ENCODE measurements at places on chromosomes 11 and 22.

DNA sequence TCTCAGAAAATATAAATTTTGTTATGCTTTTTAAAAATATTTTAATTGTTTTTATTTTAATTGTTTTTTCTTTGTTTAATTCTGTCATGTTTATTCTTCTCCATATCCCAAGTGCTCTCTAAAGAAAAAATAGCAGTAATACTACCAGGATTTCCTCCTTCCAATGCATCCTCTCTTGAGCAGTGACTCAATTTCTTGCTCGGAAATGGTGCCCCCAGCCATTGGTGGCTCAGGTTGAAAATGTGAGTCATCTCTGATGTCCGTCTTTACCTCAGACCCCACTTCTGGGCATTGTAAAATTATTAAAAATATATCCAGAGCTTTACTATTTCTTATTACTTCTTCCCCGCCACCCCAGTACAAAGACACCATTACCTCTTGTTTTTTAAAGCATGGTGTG lies 898.5 kb downstream of the METTL15 start:
- no peak for DNase-seq

GRCh38 chr22:35023692-35024363 lies 42.1 kb upstream of the ISX start:
- DNase-seq, result peak; percentile 17

DNA sequence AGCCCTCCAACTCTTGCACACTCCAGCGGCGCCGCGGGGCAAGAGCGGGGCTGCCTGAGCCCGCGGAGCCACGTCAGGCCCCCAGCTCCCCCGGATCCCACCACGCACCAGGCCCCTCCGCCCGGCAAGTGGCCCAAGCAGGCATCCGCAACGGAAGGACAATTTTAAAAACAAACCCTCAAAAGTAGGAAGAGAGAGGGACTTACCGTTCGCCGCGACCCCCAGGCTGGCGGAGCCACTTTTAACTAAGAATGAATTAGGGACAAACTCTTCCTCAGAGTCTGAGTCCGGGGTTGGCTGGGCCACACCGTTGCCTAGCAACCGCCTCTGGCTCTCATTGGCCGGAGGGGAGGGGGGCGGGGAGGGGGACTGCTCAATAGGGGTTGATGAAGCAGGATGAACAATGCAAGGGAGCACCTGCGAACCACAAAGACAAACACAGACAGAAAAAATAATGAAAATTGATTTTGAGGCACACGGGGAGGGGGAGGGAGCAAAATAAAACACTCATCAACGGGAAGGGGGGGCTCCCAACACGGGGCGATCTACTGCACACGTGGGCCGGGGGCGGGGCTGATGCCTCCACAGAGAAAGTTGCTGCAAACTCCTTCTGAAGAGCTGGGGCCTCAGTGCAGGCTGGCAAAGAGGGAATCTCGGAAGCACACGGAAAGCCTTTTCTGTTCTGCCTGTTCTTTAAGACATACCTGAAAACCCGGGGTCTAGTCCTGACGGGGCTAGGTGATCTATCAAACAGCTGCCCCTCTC lies 387.5 kb upstream of the NARS2 start:
- peak; percentile 23 for DNase-seq

DNA sequence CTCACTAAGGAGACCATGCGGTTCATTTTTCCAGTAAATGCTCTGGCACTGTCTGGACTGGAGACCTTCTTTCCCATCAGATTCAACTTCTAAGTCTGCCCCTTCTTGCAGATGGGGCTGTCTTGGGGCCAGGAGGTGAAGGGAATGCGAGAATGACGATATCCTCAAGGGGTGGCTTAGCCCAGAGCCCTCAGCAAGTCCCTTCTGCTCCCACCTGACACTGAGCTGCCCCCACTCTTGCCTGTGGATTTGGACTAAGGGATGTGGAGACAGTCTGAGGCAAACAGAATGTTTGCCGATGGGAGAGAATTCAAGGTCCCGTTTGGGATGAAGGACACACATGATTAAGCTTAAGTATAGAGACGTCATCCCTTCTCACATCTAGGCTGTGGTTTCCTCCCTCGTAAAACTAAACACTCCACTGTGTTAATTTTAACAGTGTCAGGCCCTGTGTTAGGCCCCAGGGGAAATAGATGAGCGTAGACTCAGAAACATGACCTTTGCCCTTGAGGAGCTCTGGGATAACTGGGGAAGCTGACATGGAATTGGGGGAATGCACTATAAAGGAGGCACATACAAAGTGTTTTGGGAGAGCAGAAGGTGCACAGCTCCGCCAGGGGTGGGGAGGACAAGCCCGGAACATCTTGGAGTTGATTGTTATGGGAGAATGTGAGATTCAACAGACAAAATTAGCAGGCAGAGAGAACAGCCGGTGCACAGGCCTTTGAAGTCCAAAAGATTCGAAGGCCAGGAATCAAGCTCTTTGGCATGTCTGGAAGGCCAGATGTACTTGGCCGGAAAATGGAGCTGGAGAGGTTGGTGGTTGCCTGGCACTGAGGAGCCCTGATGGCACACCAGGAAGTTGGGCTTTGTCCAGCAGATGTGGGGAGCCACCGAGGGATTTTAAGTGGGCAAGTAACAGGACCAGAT lies 71.6 kb downstream of the ST3GAL4 start:
- peak; percentile 37 for DNase-seq

DNA sequence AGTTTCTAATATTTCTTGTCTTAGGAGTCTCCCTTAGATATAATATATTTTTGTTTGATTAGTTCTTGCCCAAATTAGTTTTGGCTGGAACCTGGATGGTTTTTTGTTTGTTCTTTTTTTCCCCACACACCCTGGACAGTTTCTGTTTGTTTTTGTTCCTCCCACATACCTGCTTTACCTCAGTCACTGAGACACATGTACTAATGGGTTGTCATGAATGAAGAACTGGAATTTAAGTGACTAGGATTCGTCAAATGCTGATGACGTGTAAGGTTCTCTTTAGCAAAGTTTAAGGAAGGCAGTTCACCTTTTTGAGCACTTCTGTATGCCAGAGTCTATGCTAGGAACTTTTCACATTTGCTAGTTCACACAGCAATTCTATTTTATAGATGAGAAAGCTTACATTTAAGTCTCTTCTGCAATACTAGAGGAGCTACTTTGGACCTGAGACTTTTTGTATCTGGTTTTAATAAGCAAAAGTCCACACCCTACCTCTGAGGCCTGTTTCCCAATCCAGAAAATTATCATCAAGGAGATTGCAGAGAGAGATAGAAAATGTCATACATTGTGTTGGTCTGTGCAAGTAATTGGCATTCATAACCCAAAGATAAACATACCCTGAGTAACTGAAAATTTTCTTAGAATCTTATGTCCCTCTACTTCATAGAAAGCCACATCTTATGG lies 86.7 kb upstream of the RAB1B start:
- DNase-seq, result no peak

- DNase-seq, result no peak
These were observed 28.6 kb downstream of the ATG16L2 start for GRCh38 chr11:72842653-72843330.

DNA sequence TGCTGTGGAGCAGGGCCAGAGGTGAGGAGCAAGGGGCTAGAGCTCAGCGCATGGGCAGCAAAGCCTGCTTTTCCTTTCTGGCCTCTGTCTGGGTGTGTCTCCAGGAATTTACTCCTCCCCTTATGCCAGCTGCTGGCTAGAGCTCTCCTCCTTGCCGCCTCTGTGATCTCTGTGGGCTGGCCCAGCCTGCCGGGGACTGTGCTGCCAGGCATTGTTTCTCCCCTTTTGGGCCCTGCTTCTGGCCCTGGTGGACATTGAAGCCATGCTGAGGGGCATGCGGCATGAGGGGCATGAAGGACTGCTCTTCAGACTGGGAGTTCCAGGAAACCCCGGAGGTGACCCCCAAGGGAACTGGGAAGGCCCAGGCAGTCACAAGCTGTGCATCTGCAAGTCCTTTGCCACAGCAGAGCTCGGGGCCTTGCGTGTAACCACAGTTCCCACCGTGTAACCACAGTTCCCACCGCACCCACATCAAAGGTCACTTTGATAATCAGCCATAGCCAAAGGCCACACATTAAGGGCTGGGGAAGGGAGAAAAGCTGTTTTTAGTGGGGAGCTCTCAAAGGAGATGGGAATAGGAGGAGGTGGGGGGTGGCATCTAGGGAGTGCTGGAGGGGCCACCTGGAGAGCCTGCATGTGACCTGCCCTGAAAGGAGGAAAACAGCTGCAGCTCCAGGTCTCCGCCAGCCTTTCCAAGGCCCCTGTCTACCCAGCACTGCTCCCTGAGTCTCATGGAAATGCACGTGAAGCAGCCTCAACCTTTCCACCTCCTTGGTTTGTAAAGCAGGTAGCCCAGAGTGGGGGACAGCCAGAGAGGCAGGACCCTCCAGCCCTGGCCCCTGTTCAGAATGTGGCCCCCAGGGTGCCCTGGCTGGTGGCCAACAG lies 62.3 kb downstream of the PPFIBP2 start:
- no peak for DNase-seq

DNA sequence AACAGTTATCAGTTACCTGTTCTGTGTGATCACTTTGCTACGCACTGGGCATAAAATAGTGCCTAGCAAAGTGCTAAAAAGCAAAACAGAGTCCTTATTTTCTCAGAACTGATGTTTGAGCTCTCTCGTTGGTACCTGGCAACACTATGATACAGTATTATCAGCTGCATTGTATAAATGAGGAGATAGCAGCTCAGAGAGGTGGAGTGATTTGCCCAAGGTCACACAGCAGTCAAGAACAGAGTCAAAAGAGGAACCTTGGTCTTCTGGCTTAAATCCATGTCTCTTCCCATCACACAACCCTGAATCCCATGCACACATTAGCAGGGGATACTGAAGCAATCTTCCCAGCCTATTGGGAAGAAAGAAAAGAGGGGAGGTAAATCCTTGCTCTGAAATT lies 580.5 kb downstream of the SOX6 start:
- DNase-seq, result no peak

DNA sequence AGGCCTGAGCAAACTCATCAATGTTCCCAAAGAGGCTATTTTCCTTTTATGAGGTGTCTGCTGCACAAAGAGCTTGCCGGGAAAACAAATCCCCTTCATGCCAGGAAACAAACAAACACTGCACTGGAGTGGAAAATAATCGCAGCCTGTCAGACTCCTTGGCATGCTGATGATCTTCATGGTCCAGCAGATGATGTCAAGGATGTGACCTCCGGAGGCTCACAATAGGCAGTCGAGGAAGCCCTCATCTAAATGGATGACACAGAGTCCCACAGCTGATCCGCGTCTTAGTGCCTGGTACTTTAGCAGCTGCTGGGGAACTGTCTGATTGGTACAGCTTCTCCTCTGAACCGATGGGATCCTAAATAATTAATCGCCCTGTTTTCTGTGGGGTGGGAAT lies 187.6 kb downstream of the TENM4 start:
- DNase-seq, result peak; percentile 43

DNA sequence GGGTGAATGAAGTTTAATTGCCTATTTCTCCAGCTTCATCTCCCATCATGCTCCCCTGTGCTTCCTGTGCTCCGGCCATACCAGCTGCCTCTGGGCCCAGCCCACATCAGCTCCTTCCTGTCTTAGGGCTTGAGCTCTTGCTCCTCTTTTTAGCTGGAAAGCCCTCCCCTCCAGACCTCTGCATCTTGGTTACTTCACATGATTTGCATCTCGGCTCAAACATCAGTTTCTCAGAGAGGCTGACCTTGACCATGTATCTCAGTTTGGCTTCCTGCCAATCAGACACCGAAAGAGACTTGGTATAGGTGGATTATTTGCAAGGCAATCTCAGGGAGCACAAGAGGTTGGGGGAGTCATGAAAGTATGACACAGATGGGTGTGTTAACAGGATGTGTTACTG lies 73.2 kb upstream of the TIMP3 start:
- DNase-seq, result no peak

DNA sequence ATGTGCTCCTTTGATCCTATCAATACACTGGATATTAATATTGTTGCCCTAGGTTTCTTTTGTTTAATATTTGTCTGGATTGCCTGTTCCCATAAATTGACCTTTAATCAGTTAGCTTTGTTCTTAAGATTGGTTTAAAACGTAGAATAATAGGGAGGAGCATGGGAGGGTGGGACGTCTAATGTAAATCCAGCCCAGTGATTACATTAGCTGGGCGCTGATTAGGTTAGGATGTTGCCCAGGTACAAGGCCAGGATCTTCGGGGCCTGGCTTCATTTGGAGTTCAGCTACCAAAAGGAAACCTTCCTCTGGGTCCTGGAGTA lies at the start of gene SRSF8:
TSS of gene SRSF8 (plus strand) at position 204 of the 323 bp plus-strand sequence. CDS start 308 bp downstream, outside the sequence.
- no peak for DNase-seq

DNA sequence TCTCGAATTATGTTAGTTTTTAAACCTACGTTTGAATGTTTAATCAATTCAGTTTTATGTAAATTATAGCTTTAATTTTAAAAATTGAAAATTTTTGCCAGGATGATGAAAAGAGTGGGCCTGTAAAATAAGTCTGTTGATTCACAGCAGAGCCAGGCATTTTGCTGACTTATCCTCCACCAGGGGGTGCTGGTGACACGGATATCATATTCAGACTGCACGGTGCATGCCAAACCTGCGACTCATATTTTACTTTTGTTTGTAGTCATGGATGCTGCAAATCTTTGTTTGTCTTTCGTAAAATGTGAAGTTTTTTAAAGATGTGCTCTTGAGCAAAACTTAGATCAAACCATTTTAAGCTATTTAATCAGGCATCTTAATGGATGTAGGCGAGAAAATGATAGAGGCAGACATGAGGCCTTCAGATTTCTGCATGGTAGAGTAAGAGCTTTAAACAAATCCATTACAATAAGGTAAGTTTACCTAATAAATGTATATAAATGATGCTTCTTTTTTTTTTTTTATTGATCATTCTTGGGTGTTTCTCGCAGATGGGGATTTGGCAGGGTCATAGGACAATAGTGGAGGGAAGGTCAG lies 3.6 kb upstream of the OR8B3 start:
- DNase-seq, result peak; percentile 15

- DNase-seq, result peak; percentile 88
These were observed 367.3 kb downstream of the OPCML start for GRCh38 chr11:133164986-133165385.

DNA sequence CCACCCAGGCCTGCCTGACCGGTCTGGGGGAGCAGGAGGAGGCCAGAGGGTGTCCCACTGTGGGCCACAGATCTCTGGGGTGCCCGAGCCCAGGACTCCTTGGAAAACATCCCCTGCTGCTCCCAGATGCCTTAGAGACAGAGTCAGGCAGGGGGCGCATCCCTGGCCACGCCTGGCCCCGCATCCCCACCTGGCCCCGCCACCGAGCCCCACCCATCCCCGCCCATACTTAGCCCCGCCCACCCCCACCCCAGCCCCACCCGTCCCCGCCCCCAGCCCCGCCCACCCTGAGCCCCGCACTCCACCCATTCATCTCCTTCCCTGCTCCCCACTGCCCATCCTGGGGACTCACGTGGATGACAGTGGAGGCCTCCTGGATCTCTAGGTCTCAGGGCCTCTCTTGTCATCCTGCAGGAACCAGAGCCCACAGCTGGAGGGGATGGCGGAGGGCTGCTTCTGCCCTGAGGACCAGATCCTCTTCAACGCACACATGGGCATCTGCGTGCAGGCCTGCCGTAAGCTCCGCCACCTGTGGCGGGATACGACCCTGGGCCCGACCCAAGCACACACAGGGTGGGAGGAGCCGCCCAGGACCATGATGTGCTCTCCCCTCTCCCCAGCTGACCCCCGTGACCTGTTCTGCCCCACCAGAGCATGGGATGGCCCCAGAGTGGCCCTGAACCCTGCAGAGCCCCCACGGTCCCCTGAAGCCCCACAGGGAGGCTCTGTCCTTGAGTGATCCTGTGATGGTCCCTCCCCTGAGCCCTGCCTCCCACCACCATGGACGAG lies 33.6 kb downstream of the MUC5B start:
- DNase-seq, result no peak

GRCh38 chr11:123469089-123469488 lies 39.0 kb downstream of the GRAMD1B start:
- DNase-seq, result peak; percentile 33
